ENCODE measurements at places on chromosomes 16 and 17.

DNA sequence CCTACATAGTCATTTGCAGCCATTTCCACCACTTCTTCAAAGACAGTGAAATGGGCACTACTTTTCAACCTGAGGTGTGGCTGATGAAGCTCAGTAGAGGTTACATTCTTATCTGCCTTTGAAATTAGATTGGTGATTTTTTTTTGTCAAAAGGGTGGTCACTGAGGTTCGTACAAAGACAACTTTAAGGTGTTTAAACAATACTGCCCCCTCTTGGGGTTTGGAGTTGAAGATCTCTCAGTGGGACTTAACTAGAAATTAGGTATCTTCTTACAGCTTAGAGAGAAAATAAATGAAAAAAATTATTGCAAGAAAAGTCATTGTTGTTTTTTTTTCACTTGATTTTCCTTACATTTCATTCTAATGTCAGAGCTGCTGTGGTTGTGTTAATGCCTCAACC, 713.2 kb downstream of the CDH11 start:
- DNase-seq: no peak

DNA sequence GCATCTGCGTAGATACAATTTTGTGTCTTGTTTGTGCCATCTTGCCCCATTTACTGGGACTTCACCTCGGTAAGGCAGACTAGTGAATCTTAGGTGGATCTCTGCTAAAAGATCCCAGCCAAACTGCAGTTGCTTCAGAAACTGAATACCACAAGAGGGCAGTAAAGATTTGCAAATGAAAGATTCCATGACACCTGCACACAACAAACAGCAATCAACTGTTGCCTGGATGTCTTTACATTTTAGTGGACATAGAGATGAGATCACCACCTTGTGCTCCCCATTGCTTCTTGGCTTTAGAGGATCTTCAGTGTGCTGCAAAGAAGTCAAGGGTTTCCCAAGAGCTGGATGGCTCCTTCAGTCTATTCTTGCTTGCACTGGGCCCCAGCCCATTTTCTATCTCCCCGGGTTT, 119.2 kb upstream of the CACNG5 start:
- DNase-seq: peak; percentile 70

- DNase-seq: no peak
Measured at GRCh38 chr17:10058921-10059683, 139.3 kb downstream of the GAS7 start.

- no peak for DNase-seq
Measured at GRCh38 chr17:17119533-17119932, 77.3 kb downstream of the MPRIP start.

GRCh38 chr17:5031365-5032082, 3.7 kb downstream of the SLC52A1 start:
- no peak for DNase-seq

DNA sequence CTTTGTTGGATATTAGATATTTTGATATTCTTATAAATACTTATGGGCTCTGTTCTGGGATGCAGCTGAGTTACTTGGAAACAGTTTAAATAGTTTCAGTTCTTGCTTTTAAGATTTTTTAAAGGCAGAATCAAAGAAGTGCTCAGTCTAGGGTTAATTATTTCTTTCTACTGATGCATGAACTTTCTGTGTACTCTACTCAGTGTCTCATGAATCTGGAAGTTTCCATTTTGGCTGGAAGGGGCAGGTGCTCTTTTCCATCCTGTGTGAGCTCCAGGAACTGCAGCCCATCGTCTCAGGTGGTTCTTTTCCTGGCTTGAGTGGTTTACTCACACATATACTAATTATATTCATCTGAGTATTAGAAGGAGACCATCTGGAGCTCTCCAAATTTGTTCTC, 61.1 kb upstream of the CPHXL start:
- DNase-seq: no peak

GRCh38 chr16:15976929-15977637, 27.7 kb downstream of the ABCC1 start:
- no peak for DNase-seq

- DNase-seq: no peak
Measured at GRCh38 chr16:57988929-57989328, 11.5 kb downstream of the ZNF319 start.

- no peak for DNase-seq
Measured at GRCh38 chr17:34055606-34056005, 199.5 kb upstream of the CCL2 start.

DNA sequence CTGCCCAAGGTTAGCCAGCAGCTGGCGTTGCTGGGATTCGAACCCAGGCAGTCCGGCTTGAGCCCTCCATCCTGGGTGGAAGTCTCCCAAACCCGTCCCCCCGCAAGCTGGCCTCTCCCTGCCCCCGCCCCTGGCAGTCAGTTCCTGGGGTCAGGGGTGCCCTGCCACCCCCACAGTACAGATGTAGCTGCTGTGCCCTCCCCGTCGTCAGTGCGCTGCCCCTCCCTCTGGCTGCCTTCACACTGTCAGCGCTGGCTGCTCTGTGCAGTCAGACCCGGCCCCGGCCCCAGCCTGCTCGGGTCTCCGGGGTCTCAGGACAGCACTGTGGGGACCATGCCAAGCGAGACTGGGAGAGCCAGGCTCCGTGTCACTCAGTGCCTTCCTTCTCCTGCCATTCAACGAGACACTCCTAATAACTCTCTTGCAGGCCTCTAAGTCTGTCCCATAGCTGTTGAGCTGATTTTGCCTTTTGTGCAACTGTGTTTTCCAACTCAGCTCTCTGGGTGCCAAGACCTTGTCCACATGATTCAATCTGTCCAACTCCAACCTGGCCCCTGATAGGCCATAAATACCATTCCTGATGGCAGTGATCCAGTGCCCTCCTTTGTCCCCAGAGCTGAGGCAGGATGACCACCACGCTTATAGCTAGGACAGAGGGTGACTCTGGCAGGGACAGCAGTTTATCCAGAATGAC, 55.5 kb upstream of the IL34 start:
- no peak for DNase-seq

DNA sequence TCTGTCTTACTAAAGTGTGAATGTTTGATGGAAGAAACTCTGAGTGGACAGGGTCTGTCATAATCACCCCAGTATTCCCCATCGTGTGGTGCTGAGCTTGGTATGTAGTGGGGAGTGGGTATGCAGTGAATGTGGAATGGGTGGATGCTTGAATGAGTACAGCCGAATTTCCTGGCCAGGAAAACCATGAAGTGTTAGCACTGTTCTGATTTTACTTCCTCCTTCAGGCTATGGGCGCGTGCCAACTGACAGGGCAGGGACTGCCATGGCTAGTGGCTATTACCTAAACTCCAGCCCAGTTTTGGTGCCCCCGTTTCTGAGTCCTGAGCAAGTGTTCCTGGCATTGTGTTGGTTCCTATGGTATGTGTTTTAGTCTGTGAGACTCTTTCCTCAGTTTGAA, 48.6 kb downstream of the PRKCA start:
- no peak for DNase-seq

- no peak for DNase-seq
Measured at GRCh38 chr16:77399066-77399465, 35.8 kb downstream of the ADAMTS18 start.

- DNase-seq: no peak
Measured at GRCh38 chr17:492022-492413, 139.4 kb upstream of the RPH3AL start.

DNA sequence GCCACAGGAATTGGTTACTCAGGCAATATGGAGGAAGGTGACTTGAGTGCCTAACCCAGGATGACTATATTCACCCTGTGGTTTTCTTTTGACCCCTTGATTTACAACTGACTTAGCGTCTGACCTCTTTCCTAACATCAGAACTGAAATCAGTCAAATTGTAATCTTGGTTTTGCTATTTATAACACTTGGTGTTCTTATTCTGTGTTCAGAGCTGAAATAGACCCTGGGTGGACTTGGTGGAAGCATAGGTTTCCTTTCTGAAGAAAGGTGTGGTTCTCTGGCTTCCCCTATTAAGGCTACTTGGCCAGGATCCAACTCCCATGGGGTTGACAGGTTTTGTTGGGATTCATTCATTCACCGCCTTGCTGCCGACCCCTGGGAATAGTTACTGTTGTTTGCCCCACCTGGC, 80.8 kb downstream of the CLEC16A start:
- no peak for DNase-seq

GRCh38 chr17:41822216-41823140, 9.7 kb downstream of the FKBP10 start:
- no peak for DNase-seq

DNA sequence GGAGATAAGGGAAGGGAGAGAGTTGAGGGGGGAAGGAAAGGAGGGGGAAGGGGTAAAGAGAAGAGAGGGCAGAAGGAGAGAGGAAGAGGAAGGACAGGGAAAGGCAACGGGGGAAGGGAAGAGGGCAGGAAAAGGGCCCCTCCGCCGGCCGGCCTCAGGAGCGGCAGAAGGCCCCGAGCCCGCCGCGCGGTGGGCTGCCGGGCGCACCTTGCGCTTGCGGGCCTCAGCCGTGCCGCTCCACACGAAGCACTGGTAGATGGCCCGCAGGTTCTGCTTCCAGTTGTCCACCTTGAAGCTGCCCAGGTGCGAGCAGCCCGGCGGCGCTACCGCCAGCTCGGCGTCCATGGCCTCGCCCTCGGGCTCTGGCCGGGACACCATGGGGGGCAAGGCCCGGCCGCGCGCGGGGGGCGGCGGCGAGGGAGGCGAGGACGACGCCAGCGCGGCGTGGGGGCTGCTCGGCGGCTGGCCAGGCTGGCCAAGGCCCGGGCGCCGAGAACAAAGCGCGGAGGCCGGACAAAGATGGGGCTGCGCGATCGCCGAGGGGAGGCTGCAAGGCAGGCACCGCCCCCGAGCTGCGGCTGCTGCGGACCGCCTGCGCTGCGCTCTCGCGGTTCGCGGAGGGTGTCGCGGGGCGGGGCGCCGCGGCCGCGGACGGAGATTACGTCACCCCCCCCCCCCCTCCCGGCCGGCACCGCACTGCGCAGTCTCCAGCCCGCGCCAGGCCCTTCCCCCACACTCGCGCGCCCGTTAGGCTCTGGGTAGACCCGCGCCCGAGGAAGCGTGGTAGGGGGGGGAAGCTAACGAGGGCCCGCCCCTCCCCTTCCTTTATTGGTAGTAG, at the start of gene USP22:
TSS of gene USP22 (minus strand) at position 554 of the 838 bp plus-strand sequence. CDS start at position 378, 176 bp downstream.
- no peak for DNase-seq

DNA sequence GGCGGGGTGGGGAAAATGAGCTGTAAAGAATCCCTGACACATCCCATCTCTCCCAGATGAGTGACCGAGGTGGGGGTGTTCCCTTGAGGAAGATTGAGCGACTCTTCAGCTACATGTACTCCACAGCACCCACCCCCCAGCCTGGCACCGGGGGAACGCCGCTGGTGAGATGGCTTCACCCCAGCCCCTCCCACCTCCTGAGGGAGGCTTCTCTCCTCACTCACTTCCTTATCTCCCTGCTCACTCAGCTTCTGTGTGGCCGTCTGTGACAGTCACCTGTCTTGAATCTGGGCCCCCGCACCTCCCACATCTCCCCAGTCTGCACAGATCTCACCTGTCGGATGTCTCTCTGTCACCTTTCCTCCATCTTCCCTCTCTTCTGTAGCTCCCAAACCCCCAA, 13.4 kb downstream of the PDK2 start:
- DNase-seq: no peak

GRCh38 chr16:15817446-15817845, 39.4 kb downstream of the MYH11 start:
- no peak for DNase-seq

- DNase-seq: no peak
Measured at GRCh38 chr16:55567382-55567781, 898 bp downstream of the CAPNS2 start.

GRCh38 chr17:82200743-82201497, 11.7 kb downstream of the CCDC57 start:
- DNase-seq: no peak

DNA sequence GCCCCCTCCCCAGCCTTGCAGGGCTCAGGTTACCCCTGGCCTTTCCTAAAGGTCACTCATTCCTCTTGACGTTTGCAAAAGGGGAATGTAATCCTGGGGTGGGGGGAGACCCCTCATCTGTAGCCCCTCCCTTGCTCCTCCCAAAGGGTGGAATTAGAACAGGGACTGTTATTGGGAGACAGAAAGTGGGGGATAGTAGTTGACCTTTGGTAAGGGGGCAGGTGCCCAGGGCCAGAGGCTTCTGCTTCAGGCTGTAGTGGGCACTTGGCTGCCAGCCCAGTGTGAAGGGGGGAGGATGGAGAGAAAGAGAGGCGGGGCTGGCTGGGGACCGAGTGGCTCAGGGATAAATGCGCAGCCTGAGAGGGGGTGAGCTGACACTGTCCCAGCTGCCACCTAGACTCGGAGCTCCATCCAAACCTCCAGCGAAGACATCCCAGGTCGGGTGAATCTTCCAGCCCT, at the start of gene ENO3:
TSS of gene ENO3 (plus strand) at position 374 of the 459 bp plus-strand sequence. CDS start 711 bp downstream, outside the sequence.
- DNase-seq: no peak

DNA sequence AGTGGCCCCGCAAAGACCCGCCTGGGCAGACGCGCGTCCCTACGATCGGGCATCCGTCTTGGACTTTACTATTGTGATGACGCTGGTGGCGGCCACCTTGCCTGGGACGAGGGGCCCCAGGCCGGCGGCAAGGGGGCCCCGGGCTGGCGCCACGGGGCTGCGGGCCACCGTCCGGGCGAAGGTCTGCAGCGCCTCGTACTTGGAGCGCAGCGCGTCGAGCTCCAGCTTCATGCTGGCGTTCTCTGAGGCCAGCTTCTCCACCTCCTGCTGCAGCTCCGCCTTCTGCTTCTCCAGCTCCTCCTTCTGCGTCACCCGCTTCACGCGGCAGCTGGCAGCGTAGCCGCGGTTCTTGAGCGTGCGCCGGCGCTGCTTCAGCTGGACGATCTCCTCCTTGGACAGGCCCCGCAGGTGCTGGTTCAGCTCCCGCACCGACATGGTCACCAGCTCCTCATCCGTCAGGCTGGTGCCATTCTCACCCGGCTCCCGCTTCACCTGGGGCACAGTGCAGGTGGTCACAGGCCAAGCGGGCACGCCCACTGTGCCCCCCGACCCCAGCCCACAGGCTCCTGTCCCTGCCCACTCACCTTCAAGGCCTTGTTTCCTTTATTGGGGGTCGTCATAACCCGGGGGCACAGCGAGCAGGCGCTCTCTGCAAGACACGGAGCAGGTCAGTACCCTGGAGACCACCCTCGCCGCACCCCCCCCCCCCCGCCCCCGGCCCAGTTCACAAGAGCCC, 4.8 kb upstream of the SIRT7 start:
- DNase-seq: no peak

GRCh38 chr17:50353600-50354195, 7.8 kb downstream of the XYLT2 start:
- DNase-seq: no peak

DNA sequence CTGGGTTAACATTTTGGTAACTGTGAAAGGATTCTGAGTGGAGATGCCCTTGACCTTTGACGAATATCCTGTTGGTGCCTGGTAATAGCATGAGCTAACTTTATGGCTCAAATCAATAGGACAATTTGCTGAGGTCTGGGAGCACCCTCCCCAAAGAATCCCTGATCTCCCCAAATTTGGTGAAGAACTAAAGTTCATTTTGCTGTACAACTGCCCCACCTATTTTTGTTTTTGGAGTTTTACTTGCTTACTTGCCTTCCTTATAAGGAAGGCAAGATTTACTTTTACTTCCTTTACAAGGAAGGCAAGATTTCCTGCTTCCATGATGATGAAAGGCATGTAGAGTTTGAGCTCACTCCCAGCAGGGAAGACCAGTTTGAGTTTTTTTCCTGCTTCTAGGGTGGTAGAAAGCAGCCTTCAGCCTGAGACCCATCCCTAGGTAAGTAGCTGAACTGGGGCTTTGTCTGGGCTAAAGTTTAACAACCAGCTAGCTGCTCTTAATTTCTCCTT, 2.8 kb downstream of the KRTAP4-9 start:
- DNase-seq: no peak

All from vagina (tissue), 2 donors.